ENCODE measurements at places on chromosomes 1 and 21.
A peak's percentile ranks its signal among the peaks of the same experiment; 100 is the strongest.

DNA sequence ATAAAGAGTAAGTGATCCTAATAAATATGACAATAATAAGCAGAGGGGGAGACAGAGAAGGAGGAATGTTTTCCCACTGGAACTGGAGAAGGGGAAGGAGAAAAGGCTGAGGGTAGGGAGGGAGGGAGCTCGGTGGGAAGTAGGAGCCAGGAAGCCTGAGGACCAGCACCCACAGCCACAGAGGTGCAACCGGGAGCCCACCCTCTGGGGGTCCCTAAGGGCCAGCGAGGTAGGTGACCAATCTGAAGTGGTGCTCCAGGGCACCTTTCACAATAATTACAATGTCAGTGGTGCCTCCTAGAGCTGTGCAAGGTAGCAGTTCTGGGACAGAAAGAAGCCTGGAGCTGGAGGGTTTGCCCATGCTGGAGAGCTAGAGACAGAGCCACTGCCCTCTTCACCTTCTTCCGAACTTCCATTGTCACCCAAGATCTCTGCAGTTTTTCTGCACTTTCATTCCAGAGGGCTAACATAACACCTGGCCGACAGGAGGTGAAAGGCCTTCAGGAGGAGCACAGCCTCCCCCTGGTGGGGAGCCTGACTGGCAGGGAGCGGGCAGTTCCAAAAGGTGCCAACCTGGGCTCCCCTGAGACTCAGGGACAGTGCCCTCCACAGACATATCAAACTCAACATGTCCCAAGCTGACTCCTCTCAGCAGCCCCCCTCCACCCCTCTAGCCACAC lies 4.1 kb upstream of the AHCYL1 start:
- peak; percentile 39 for DNase-seq

- no peak for DNase-seq
Measured at GRCh38 chr1:3865606-3866160, 8.4 kb downstream of the DFFB start.

DNA sequence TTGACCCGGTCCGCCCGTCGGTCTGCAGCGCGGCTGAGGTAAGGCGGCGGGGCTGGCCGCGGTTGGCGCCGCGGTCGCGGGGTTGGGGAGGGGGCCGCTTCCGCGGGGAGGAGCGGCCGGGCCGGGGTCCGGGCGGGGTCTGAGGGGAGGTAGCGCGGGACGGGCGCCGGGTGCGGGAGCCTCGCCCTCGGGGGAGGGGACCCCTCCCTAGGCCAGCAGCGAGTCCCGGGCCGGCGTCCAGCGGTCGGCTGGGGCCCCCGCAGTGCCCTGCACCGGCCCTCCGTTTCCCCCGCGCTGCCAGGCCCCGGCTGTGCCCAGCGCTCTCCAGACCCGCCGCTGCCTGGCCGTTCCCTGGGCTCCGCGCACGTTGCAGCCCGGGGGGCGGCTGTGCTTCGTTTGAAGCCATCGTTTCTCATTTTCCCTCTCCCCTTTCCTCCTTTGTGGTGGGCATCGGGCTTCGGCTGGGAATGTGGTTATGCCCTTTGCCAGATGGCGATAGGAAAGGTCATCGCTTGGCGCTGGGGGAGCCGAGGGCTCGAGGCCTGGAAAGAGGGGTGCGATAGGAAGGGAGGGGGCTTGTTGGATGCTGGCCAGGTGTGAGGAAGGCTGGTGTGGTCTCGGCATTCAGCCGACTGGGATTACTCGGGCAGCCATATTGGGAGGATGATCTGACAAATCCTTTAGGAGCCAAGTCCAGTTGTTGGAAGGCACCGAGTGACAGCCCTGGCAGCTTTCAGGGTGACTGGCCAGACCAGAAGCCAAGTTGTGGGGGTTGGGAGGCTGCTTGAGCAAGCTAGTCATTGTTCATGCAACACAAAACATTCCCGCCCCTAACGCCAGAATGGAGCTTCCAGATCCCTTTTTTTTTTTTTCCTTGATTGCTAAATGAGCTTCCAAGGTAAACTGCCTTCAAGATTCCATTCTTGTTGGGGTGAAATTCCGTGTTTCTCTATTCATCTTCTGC lies 753 bp downstream of the KIF1B start:
- DNase-seq: peak; percentile 41

DNA sequence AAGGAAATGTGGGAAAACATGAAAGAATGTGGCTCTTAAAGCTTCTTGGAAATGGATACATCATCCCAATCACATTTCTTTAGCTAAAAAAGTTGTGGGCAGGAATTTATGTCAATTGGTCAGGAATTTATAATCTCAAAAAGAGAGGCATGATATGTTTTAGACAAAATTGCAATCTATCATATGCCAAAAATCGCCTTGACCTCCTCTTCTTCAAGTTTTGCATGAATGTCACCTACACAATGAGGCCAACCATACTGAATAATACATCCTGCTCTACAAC lies 42.4 kb downstream of the ATP6V1G3 start:
- DNase-seq: no peak

- no peak for DNase-seq
Measured at GRCh38 chr1:60765204-60765603, 317.2 kb upstream of the NFIA start.

- DNase-seq: no peak
Measured at GRCh38 chr1:68103011-68103545, 52.7 kb upstream of the DIRAS3 start.

- no peak for DNase-seq
Measured at GRCh38 chr1:244678697-244679096, 25.8 kb downstream of the DESI2 start.

DNA sequence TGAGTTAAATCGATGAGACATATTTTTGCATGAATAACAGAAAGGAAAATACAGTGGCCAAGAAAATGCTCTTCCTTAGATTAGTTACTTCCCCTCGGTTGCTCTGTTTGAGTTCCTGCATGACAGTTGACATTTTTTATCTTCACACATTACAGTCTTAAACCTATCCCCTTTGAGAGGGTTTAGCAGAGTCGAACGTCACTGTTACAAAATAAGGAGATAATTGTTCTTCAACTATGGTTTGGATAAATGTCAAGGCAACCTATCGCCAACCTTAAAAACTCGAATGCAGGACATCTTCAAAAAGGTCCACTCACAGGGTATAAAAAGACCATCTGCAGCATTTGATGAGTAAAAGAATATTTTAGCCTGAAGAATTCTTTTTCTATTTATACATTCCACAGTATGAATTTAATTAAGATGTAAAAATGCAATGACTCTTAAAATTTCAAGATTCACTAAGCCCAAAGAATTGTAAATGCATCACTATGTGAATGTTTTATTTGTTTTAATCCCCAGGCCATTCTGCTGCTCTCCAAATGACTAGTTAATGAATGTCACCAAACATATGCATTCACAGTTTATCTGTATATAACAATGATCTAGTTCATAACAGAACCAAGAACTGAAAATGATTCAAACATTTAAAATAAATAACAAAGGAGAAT lies 68.9 kb upstream of the COL11A1 start:
- DNase-seq: no peak

- no peak for DNase-seq
Measured at GRCh38 chr1:248778906-248779305, 23.3 kb upstream of the LYPD8 start.

GRCh38 chr1:9849691-9850441 lies 26.1 kb upstream of the CLSTN1 start:
- no peak for DNase-seq

DNA sequence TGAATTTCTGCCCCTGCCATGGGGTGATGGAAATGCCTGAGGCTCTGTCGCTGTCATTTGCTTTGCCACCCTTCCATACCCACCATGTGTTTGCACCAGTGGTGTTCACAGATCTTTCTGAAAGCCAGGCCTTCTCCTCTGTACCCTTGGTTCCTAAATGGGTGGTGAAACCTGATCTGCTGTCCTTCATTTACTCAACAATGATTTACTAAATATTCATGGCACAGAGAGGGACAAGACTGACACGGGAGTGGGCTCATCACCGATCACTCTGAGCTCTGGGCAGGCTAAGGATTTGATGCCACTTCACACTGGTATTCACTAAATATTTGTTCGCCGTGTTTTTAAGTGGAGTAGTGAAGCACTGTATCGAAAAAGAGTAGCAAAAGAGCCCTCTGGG lies 40.9 kb downstream of the LRRC8B start:
- DNase-seq: no peak

GRCh38 chr1:54614563-54614962 lies 8.8 kb downstream of the FAM151A start:
- DNase-seq: no peak

- DNase-seq: peak; percentile 15
Measured at GRCh38 chr1:227949954-227950734, 2.4 kb upstream of the WNT9A start.
